ENCODE measurements at places on chromosomes 7 and 10. TPM values are rescaled to one million over a fixed set of nuclear protein-coding genes. Genes with fewer than 3 reads are reported as not detected.

GRCh38 chr10:91907914-91908336, 1.4 kb downstream of the FGFBP3 start:
- no peak for DNase-seq

DNA sequence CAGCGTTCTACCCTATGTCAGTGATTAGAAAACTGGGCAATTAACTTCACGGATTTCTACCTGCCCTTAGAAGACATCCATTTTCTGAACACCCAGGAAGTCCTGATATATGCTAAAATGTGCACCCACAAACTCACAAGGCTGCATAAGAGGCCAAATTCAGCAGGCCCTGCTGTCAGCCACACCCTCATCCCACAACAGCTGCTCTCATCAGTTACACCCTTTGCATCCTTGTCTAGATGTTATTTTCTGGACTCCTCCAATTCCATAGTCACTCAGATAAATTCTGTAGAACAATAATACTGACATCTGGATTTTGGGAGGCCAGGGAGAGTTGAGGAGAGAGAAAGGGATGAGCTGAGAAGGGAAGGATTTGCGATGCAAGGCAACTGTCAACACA, 208.9 kb downstream of the TAX1BP1 start:
- no peak for DNase-seq

GRCh38 chr7:117780832-117781231, 92.4 kb downstream of the CTTNBP2 start:
- DNase-seq = no peak

DNA sequence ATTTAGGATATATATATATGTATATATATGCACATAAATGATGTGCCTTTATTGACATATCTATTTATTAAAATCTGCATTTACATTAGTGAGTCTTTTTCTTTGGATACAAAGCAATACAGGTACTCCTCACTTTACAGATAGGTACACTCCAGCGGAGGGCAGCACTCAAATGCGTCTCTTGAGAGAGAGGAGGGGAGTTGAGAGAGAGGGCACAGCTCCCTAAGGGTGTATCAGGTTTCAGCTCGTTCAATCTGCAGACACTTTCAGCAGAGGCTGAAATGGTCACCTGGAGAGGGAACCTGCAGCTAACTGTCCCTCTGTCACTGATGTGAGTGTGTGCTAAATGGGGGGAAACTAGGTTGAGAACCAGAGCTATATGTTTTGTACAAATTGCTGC, 21.5 kb downstream of the C10orf53 start:
- DNase-seq = no peak

- no peak for DNase-seq
Observed at GRCh38 chr10:132368881-132369635, 27.9 kb upstream of the PWWP2B start.

GRCh38 chr10:112981553-112981952, 31.5 kb downstream of the TCF7L2 start:
- no peak for DNase-seq

- no peak for DNase-seq
Observed at GRCh38 chr10:79542626-79543025, 17.6 kb downstream of the SFTPA2 start.

DNA sequence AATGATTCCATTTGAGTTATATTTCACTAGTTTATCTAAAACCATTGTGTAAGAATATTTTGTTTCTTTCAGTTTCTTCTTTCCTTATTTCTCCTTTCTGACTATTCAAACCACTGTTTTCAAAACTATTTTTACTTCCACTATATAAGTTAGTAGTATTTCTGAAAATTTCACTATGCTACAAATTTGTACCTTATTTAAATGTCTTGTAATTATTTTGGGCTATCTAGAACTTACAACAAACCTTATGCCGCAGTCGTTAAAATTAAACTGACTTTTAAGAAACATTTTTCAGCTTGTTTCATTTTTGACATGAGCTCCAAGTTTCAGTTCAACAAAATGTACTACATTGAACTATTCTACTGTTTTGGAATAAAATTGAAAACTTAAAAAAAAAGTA, 1.8 kb downstream of the TFEC start:
- no peak for DNase-seq

- no peak for DNase-seq
Observed at GRCh38 chr7:24304494-24305095, 20.6 kb downstream of the NPY start.

DNA sequence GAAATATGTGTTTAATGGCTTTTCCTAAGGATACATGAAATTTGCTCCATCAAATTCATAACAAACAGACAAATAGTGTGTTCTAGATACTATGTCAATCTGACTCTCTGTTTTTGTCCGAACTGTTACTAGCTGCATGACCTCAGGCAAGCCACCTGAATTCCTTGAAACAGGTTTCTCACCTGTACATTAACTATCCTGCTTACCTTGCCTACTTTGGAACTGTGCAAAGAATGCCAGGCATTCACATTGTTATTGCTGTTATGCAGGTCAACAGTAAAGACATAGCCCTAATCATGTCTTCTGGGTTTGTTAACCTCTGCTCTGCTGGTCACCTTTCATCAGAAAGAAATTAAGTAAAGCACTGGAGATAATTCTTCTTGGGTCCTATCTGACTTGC, 1283.9 kb upstream of the CELF2 start:
- DNase-seq = no peak

DNA sequence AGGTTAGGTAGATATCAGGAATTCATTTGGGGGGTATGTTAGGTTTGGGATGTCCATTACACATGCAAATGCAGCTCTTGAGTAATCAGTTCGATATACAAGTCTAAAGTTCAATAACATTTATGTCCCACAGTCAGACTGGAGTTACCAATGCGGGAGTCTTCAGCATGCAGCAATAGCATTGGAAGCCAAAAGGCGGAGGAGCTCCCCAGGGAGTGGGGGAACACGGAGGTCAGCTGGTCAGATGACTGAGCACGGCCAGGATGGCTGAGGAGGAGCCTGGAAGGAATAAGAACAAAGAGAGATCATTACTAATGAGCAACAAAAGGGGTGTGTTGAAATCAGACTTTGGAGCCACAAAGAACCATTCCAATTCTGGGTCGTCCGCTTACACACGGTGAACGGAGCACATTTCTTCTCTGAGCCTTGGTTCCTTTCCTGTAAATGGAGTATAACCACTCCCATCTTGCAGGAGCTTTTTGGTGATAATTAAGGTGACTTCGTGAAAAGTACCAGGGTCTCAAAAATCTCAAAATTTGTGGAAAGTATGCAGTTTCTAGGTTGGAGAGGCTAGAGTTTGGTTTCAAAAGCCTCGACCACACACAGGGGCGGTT, 478 bp upstream of the ZNF22 start:
- no peak for DNase-seq

DNA sequence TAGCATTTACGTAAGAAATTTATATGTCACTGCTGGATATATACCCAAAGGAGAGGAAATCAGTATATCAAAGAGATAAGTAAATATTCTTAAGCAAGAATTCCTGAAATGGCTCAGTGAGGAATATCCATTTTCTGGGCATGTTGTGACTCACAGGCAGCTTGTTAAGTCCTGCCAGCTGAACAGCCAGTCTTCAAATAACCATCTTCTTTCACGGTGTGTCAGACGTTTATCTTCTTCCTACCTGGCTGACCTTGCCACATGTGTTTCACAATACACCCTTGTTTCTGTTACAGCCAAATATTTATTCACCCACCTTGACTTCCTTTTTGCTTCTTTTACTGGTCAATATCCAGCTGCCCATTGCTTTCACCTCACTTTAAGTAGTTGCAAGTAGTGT, 648.1 kb downstream of the ANKRD7 start:
- no peak for DNase-seq

- DNase-seq = no peak
Observed at GRCh38 chr10:131638880-131639278, 261.9 kb upstream of the PPP2R2D start.

GRCh38 chr10:87603196-87603595, 56.5 kb upstream of the PAPSS2 start:
- no peak for DNase-seq

UBE2D4 gene
- total RNA-seq = 9.6 TPM

EBF3 gene
- not detected for total RNA-seq

NODAL gene
- not detected for total RNA-seq

LIPK gene
- total RNA-seq = not detected

GDF10 gene
- total RNA-seq = not detected

GRCh38 chr7:29123626-29124190, 22.6 kb downstream of the CPVL start:
- no peak for DNase-seq

SPAM1 gene
- not detected for total RNA-seq

PNLIPRP2 gene
- total RNA-seq = not detected

CUZD1 gene
- 0.78 TPM for total RNA-seq

- DNase-seq = no peak
Observed at GRCh38 chr10:79488870-79489269, 23.5 kb upstream of the EIF5AL1 start.

GRCh38 chr7:19692111-19692828, 16.6 kb downstream of the POLR1F start:
- no peak for DNase-seq

BTBD16 gene
- not detected for total RNA-seq

DNA sequence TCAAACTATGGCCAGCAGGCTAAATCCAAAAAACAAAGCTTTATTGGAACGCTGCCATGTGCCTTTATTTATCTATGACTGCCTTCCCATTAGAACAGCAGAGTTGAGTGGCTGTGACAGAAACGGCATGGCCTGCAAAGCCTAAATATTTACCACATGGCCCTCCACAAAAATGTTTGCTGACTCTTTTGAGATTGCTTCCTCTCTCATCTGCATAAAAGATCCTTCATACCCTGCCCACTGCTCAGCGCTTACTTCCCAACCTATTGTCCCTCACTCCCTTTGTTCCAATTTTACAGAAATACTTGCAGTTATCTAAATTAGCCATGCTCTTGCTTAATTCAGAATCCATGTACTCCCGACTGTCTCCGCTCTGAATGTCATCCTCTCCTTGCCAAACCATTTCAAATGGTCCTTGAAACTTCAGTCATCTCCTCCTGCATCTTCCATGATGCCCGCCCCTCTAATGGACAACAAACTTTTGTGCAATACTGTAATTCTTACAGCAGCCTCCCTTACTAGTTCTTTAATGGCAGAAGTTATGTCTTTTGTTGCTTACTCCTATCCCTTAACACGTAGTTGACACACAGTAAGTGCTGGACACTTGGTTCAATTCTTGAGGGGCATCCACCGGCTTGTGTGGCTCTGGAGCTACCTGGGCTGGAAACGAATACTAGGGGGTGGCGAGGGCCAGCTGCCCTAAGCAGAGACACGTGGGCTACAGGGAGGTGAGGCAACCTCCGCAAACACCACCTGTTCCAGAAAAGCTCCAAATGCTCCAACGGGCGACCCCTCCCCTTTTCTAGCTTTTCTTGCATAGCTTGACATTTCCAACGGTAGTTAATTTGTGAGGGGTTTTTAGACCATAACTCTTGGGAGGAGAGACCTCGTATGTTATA, 832 bp downstream of the XRCC2 start:
- no peak for DNase-seq

MYO1G gene
- total RNA-seq = 429 TPM

SEMA4G gene
- not detected for total RNA-seq

DNA sequence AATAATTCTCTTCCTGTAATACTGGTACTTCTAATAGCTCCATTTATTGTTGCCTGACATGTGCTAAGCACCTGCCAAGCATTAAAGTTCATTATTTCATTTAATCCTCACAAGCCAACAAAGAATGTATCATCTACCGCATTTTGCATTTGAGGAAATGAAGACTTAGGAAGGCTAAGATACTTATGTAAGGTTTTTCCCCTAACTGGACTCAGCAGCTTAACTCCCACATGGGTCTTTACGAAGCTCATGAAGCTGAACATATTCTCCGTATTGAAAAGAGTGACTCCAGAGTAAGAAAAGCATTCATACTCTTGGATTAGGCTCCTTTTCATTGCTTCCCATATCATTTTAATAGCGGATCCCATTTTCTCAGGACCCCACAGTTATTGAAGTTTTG, 155.7 kb upstream of the TMEM72 start:
- DNase-seq = no peak

DNA sequence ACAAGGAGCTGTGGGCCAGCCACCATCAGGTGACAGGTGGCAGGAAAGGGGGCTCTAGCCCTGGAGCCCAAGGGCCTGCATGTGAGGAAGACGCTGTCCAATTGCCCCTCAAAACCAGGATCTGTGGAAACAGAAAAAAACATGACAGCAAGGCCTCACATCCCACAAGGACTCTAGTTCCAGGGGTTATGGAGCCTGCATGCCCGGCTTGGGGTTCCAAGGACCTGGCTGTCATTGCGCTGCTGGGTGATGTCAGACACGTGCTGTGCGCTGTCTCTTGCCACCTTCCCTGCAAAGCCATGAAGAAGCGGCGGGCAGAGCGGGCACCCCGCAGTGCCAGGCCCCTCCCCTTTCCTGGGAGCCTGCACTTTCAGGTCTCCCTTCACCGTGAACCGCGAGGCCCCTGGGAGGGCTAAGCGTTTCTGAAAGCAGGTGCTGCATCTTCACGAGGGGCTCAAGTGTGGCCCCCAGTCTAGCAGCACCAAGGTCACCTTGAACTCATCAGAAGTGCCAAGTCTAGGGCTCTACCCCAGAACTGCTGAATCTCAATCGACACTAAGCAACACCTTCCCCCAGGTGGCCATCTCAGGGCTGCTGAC, 15.1 kb upstream of the CRYGN start:
- DNase-seq = no peak

GRCh38 chr10:48671914-48672595, 12.6 kb upstream of the WDFY4 start:
- DNase-seq = no peak
